ENCODE measurements at places on chromosomes 5 and 9. TPM values are rescaled to one million over a fixed set of nuclear protein-coding genes. Genes with fewer than 3 reads are reported as not detected.

The PCDHGA5 gene
- total RNA-seq = 0.78 TPM

The LECT2 gene
- total RNA-seq = not detected

The NANS gene
- total RNA-seq = 85.1 TPM

The CDH6 gene
- not detected for total RNA-seq

The ACTL7A gene
- total RNA-seq = not detected

The HAVCR1 gene
- not detected for total RNA-seq

The NUDT12 gene
- total RNA-seq = 3.6 TPM

The NXNL2 gene
- total RNA-seq = not detected

The CARTPT gene
- total RNA-seq = not detected

The COL5A1 gene
- 164 TPM for total RNA-seq

The ADRB2 gene
- total RNA-seq = 0.86 TPM

The NR4A3 gene
- 0.22 TPM for total RNA-seq

The CWC27 gene
- total RNA-seq = 23.8 TPM

The GDA gene
- total RNA-seq = not detected

The CKMT2 gene
- not detected for total RNA-seq

The HEMGN gene
- not detected for total RNA-seq

The MARCHF11 gene
- total RNA-seq = not detected

The OBP2B gene
- not detected for total RNA-seq

The CNTNAP3B gene
- 80.4 TPM for total RNA-seq

The ERGIC1 gene
- 118 TPM for total RNA-seq

The IFNE gene
- 1.4 TPM for total RNA-seq

The GABRB2 gene
- total RNA-seq = not detected

The HARS1 gene
- 104 TPM for total RNA-seq

The CCL28 gene
- total RNA-seq = 0.95 TPM

The ADGRD2 gene
- not detected for total RNA-seq

The GPR150 gene
- 0.31 TPM for total RNA-seq

The DNAI1 gene
- total RNA-seq = not detected

The ECPAS gene
- 72.3 TPM for total RNA-seq

The GOLM1 gene
- 108 TPM for total RNA-seq

The GABBR2 gene
- 9.2 TPM for total RNA-seq

The EPB41L4B gene
- total RNA-seq = 0.15 TPM

The SLC36A2 gene
- not detected for total RNA-seq

The GFI1B gene
- total RNA-seq = not detected

The MLANA gene
- not detected for total RNA-seq

The PCDHA11 gene
- total RNA-seq = 0.12 TPM

The PCDHGA12 gene
- total RNA-seq = 9.9 TPM

The ZDHHC11B gene
- total RNA-seq = not detected

The PCDHB3 gene
- total RNA-seq = not detected

The PTGER4 gene
- total RNA-seq = 23.6 TPM

The MCCC2 gene
- 28.6 TPM for total RNA-seq

The IRX4 gene
- not detected for total RNA-seq

The PLAC8L1 gene
- total RNA-seq = 0.80 TPM

The GZMA gene
- total RNA-seq = not detected

The PTPRD gene
- 23.2 TPM for total RNA-seq

Data from endothelial cell of umbilical vein (primary cell).